ENCODE measurements at places on chromosomes 2 and 18.

DNA sequence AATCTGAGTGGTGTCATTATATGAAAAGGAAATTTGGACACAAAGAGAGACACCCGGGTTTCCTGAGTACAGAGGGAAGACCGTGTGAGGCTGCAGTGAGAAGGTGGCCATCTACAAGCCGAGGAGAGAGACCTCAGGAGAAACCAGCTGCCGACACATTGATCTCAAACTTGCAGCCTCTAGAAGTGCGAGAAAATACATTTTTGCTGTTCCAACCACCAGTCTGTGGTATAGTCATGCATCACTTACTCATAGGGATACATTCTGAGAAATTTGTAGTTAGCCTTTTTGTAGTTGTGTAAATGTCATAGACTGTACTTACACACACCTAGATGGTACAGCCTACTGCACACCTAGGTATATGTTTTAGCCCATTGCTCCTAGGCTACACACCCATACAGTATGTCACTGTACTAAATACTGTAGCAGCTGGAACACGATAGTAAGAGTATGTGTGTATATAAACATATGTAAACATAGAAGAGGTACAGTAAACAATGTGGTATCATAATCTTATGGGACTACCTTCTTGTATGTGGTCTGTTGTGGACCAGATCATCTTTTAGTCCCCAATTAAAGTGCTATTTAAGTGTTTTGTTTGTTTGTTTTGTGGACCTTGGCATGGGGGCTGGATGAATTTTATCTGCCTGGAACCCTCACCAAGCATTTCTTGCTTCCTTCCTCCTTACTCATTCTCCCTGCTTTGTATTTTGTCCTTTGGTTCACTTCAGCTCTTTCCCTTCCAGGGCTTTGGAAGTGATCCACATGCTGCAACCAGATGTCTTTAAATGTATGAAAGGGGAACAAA lies 38.3 kb upstream of the SESTD1 start:
- DNase-seq: no peak

GRCh38 chr2:150552041-150552820 lies 64.8 kb upstream of the RND3 start:
- DNase-seq: no peak

DNA sequence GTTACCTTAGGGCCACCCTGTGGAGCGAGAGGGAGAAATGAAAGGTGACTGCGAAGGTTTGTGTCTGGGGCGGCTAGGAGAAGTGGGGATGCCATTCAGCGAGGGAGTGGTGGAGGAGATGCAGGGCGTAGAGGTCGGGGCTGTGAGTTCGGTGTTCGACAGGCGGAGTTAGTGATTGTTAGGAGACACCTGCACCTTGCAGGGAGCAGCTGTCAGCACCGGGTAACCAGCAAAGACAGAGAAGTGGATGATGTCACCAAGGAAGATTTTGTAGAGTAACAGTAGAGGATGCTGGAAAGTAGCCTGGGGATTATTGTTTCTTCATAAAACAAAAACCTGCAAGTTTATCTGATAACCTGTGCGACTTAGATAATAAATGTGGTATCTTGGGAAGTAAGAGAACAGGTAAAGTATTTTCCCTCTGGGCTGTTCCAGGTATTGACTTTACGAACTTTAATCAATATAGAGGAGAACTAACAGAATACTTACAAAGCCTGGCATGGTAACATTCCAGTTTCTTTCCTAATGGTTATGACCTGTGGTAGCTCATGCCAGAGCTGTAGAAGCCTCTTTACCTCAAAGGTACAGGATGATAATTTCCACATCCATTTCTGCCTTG lies 63.8 kb downstream of the SPTBN1 start:
- DNase-seq: no peak

- no peak for DNase-seq
Observed at GRCh38 chr2:176092270-176093144, at the start of gene HOXD13. TSS of gene HOXD13 (plus strand) at chr2:176092721. CDS start at chr2:176092891, 170 bp downstream.

- DNase-seq: no peak
Observed at GRCh38 chr2:176082824-176083751, 674 bp downstream of the EVX2 start.

DNA sequence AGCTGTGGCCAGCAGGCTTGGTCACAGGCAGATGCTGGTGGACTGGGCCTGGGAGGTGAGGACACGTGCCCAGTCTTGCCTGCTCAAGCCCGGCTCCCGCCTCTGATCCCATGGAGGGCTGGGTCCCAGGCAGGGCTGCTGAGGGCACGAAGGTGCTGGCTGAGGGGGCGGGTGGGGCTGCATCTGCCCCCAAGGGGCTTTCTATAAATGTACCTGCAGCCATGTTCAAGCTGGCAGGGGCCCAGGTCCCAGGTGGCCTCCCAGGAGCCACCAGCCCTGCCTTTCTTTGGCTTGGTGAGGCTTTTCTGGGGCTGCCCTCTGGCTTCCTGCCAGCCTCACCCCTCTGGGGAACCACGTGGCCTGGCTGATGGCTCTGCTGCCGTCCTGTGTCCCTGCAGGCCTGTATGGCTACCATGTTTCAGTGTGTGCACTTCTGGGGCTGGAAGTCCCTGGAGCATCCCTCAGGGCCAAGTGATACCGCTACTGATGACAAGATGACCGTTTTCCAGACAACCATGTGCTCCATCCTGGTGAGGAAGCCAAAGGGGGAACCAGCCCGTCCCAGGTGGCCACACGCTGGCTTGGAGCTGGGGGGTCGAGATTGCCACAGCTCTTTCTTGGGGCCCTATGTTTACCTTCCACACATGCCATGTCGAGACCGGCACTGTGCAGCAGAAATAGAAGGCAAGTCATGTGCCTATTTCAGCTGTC lies 23.2 kb downstream of the HJURP start:
- DNase-seq: no peak

- DNase-seq: no peak
Observed at GRCh38 chr2:237591141-237591881, 777 bp upstream of the RAB17 start.

DNA sequence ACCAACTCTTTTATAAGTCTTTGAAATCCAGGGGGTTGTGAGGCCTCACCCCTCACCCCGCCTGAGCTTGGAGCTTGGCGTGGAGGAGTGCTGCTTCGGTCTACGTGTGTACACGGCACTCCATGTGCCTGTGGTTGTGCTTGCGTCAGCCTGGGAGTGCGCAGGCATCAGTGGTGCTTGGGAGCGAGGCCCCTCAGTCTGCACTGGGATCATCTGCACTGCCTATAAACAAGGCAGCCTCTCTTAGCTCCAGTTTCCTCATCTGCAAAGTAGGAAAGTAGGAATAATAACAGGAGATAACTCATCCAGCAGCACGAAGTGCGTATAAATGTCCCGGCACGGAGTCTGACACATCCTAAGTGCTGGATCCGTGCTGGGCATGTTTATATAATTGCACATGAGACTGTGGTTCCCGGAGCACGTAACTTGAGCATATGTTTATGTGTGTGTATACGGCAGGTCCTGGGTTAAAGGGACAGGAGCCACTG lies 1.2 kb downstream of the GYPC start:
- peak; percentile 80 for DNase-seq

DNA sequence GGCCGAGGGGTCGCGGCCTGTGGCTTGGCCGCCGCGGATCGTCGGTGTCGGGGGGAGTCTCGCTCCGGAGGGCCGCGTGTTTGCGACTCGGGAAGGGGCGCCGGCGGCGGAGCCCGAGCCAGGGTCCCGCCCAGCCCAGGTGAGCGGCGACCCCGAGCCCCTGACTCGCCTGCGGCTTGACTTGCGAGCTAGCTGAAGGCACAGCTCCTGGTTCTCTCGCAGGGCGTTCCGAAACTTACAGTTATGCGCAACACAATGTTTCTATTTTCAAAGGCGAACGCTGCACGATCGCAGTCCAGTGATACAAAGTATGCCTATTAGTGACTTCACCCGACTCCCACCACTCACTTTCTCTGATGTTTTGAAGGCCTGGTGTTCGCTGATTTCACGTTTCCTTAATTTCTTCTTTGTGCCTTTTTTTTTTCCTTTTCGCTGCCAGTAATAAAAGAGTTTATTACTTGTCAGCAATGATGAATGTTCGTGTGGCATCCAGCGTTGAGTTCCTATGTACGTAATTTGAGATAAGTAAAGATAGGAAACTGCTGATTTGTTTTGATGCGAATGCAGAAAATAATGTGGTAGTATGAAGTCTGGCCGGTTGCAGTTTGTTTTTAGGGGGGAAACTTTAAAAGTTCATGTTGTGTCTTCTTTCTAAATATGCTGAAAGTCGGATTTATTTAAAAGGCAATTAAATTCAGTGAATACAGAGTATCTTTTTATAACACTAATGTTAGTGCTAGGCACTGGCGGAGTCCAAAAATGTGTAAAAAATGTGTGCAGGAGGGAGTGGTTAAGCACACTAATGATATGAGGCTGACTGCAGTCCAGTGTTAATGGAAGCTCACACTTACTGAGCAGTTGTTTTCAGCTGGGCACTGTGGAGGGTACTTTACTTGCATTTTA lies 706 bp downstream of the UBXN2A start:
- no peak for DNase-seq

GRCh38 chr2:131085646-131086045 lies 7.6 kb downstream of the FAM168B start:
- no peak for DNase-seq

GRCh38 chr2:229910832-229911412 lies 10.9 kb downstream of the TRIP12 start:
- DNase-seq: no peak

DNA sequence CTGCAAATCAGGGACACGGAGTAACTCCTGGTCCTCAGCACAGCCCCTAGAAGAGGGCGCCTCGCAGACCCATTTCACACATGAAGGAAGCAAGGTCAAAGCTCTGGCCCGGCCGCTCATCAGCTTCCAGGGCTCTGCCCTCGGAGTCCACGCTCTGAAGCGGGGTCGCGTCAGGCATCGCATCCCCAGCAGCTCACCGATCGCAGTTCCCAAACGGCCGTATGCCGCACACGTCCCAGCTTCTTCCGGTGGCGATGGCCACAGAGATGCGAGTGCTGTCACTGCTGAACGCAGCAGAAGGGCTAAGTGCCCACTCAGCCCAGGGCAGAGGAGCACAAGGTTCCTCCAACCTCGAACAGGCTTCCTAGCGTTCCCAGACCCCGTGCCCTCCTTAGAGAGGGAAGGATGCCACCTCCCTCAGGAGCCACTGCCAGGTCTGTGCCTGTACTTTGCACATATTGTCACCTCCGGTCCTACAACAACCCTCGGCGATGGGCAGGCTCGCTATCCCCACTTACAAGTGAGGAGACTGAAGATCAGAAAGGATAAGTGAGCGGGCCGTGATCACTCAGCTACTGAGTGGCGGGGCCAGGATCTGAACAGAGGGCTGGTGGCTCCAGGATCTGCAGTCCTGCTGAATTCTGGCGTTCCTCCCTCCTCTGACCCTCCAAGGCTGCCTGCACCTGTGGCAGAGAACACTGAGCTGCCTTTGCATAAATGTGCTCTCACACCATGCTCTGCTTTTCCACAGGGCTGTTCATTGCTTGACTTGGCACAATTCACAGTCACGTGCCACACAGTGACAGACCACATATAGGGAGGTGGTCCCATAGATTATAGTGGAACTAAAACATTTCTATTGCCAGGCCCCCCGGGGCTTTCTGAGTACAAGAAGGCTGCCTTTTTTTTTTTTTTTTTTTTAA lies 71.4 kb downstream of the COPS8 start:
- no peak for DNase-seq

DNA sequence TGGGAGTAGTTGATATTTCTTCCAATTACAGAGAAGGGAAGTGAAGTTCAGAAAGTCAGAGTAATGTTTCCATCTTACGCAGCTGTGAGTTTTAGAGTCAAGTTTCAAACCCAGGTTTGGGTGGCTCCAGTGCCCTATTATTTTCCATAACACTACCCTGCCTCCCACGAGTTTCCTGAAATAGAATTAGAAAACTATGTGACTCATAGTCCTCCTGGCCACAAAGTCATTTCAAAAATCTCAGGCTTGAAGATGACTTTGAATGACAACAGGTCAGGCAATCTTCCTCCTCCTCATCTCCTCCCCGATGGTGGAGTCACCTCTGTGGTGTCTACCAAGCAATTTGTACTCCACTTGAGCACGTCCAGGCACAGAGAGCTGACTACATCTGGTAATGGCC lies 212.3 kb upstream of the TRIB2 start:
- no peak for DNase-seq
